Stimulated activated CD8-positive, alpha-beta memory T cell treated with anti-CD3 and anti-CD28 coated beads, Interleukin-4, amount 100 ng/mL, for 4 hours (primary cell): ENCODE measurements at places on chromosomes 11 and 22.

GRCh38 chr11:65427691-65428577, 5.3 kb downstream of the NEAT1 start:
- DNase-seq: no peak

GRCh38 chr22:35678836-35679235, 30.6 kb downstream of the APOL6 start:
- DNase-seq: no peak

DNA sequence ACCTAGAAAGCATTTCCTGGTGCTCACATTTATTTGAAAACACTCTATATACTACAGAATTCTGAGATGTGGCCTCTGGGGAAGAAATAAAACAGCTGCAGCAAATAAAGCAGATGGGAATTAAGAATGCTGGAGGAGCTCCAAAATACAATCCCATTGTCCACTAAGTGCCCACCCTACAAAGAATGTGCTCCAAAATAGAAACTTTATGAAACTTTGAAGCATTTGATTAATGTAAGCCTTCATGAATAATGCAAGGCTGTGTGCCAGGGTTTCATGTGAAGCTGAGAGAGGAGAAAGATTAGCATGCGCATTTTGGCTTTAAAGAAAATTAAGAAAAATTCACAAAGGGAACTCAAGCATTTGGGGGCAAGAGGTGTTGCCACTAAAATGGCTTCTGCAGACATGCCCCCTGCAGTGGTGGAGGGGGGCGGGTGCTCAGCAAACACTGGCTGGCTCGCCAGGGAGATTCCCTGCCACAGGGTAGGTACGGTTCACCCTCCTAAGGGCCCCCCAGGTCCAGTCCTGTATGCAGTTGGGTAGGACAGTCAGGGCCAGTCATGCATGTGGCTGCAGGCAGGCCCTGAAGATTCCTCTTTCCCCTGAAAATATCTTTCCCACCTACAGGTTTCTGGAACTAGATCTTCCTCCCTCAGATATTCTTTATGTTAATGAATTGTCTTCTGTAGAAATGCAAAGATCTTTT, 46.6 kb upstream of the RCN1 start:
- no peak for DNase-seq

- no peak for DNase-seq
Observed at GRCh38 chr11:12540075-12540680, 134.0 kb upstream of the TEAD1 start.

DNA sequence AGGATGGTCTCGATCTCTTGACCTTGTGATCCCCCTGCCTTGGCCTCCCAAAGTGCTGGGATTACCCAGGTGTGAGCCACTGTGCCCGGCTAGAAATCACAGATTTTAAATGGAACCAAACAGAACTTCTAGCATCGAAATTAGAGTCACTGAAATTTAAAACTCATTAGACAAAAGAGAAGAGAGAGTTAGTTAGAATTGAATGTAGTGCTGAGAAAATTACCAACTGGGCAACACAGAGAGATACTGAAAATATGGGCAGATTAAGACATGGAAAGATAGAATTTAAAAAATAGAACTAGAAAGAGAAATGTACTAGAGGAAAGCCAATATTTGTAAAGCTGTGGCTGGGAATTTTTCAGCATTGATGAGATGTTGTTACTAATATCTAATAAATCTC, 217.9 kb downstream of the TBC1D22A start:
- no peak for DNase-seq

DNA sequence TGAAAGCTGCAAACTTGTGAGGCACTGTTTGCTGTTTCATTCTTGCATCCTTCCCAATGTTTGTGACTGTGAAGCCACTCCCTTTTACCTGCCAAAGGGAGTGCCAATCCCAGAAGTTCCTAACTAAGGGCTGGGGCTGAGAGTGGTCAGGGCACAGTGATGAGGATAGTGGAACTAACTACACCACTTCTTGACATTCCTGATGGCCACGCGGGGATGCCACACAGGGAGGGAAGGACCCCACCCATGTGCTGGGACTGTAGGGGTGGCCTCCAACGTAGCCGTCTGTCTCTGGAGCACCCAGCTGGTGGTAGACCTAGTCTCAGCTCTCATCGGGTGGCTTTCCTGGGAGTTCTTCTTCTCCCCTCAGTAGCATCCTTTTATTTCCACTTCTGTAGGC, 335.5 kb downstream of the CADM1 start:
- DNase-seq: no peak

- DNase-seq: no peak
Observed at GRCh38 chr22:49100316-49100715, 727.4 kb downstream of the BRD1 start.

- no peak for DNase-seq
Observed at GRCh38 chr11:115760461-115761320, 256.5 kb upstream of the CADM1 start.

DNA sequence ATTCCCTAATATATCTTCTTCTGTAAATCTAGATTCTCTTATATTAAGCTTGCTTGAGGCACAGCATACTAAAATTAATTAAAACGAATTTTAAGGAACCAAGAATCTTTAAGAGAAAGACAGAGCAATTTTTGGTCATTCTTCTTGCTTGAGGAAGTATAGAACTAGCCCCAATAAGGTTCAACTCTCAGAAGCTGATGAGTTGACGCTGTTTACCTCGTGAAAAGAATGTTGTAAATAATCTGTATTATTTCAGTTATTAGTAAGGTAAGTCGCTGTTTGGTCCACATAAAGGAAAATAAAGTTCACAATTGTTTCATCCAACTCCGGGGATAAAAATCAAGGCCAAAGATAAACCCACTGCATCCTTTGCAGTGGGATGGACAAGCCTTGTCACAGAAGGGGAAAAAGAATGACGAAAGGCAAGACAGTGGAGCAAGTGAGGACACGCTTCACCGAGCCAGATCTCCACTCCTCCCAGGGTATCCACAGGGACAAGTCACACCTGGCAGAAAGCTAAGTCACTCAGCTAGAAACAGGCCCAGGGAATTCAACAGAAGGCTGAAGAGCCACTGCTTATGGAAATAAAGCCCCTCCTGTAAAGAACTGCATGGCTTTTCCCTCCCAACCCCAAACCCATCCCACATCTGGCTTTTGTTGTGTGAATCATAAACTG, 752 bp downstream of the POU2AF1 start:
- no peak for DNase-seq

DNA sequence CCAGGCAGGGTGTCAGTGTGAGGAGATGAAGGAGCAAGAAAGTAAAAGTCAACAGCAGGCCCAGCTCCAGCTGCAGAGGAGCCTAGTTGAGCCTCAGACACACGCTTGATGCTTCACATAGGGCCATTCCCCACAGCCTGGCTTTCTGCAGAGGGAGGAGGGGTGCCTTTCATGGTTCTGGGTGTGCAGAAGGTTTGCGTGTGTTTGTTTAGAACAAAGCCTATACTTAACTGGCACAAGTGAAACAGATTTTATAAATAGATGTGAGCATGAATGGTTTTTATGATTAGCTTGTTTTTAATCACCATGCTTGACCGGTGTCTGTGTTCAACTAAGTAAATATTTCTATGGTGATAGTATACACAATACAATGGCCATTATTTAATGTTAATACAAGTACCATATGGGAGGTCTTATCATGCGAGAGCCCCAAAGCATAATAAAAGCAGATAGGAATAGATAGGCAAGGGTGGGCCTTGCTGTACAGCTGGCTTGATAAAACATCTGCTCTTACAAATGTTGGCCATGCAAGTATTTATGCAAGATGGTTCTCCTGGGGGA, 290.2 kb downstream of the ETS1 start:
- no peak for DNase-seq

- DNase-seq: no peak
Observed at GRCh38 chr11:83713708-83714107, 427.5 kb upstream of the CCDC90B start.

- DNase-seq: no peak
Observed at GRCh38 chr22:32477596-32477995, 3.0 kb downstream of the FBXO7 start.

GRCh38 chr11:104451197-104451893, 287.4 kb upstream of the PDGFD start:
- no peak for DNase-seq

- DNase-seq: no peak
Observed at GRCh38 chr22:20636075-20636812, 128.8 kb downstream of the MED15 start.

DNA sequence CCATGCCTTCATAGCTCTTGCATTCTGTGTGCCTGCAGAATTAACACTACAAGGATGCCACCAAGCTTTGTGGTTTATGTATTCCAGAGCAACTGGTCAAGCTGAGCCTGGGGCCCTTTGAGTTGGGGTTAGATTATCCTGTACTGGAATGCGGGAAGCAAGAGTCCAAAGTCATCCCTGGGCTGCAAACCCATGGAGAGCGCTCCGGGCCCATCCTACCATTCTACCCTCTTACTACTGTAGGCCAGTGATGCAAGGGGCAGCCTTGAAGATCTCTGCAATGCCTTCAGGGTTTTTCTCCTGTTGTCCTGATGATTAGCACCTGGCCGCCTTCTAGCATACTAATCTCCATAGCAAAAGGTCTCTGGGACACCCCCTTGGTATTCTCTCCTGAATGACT, 51.3 kb downstream of the TUG1 start:
- no peak for DNase-seq

DNA sequence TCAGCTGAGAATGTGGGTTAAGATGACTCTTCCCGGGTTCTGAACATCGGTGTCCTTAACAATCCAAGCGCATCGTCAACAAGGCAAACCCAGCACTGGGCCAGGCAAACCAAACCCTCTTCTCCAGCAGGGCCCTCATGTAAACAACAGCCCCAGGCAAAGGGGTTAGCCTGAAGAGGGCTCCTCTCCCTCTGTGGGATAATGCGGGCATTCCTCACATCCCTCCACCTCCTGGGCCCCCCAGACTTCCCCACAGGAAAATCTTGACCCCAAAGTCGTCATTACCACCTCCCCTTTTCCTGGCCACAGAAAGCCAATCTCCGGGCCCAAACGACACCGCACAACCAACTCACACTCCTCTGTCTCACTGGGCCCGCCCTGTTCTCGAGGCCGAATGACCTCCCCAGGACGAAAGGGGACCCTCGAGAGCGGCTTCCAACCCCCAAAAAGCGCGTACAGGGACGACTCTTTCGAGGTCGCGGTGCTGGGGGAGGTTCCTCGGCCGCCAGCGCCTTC, 566 bp downstream of the DDB1 start:
- DNase-seq: no peak

GRCh38 chr22:22578702-22579424, 19.8 kb upstream of the PRAME start:
- no peak for DNase-seq

GRCh38 chr11:68549789-68550484, 89.4 kb downstream of the PPP6R3 start:
- no peak for DNase-seq

DNA sequence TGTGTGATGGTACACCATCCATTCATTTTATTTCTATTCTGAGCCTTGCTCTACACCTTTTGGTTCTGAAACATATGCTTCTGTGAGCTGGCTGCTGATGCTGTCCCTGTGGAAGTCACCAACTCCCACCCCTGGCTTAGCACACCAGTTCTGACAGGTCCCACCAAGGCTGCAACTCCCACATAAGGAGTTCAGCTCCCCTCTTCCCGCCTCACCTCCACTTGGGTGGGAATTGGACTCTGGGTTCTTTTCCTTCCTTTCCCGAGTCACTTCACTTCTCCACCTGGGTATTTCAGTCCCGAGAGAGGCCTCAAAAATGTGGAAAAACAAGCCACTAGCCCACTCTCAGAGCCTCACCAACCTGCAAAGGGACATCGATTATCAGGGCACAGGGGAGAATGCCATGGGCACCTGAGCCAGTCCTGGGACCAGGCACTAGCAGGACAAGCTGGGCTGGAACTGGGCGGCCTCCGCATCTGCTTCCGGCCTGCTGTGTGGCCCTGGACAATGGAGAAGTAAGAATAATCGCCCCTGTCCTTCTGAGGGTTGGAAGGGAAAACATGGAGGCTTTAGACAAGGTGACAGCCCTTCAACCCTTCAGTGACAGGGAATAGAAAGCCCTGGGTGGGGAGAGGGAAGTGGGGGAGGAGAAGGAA, 80.1 kb downstream of the IGLL1 start:
- DNase-seq: no peak

DNA sequence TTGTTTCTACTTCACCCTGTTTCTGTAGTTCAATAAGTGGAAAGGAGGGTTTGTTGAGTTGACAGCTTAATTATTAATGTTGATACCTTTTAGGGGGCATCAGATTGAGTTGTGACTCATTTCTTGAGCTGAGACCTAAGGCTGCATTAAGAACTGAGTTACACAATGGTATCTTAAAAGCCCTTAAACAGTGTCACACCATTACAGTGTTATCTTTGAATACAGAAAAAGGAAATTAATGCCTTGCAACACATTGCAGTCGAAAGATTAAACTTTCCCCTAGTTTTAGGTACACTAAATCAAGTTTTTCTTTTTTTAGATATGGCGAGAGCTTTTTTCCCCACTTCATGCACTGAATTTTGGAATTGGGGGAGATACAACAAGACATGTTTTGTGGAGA, 16.7 kb downstream of the PAFAH1B2 start:
- no peak for DNase-seq

DNA sequence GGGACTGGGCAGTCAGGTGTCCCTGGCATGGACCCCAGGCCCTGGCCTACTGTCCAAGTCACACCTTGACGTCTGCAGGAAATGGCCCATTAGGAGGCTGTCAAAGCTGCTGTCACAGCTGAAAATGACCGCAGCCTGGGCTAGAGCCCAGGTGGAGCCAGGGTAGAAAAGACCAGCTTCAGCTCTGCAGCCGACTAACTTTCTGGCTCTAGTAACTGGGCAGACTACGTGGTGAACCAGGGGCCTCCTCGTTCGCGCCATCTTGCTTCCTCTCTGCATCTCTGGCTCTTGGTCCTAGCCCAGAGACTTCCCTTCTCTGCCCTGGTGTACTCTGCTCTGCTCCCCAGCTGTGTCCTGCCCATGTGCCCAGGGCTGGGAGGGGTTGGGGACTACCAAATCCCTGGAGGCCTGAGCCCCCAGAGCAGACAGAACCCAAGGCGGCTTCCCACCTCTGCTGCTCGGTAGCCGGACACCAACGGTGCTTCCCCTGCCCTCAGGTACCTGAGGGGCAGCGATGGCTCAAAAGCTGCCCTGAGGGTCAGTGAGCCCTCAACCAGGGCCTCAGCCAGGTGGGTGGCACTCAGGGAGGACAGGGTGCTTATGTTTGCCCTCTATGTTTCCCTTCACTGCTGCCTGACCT, 19.7 kb downstream of the SART1 start:
- no peak for DNase-seq

- DNase-seq: no peak
Observed at GRCh38 chr11:126383339-126384335, 28.2 kb downstream of the ST3GAL4 start.

- DNase-seq: no peak
Observed at GRCh38 chr11:122803716-122804115, 34.6 kb upstream of the CRTAM start.

DNA sequence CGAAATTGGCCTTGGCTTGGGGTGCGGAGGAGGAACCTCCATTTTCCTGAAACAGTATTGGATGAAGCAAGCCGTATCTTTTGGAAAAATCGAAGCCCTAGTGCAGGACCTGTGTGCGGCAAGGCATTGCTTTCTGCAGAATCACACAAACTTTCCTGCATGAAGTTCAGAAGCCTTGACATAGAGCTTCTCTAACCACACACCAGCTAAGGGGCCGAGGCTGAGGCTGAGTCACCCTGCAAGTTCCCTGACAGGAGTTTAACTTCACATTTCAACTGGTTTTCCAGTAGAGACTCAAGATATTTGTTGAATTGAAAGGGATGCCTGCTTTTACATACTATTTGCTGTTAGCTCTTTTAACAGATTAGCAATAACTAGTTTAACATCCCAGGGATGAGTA, 67.8 kb downstream of the TCF20 start:
- DNase-seq: peak; percentile 47
